Omental fat pad (tissue), 4 donors: ENCODE measurements at places on chromosomes 1 and 21. TPM values are rescaled to one million over a fixed set of nuclear protein-coding genes. Genes with fewer than 3 reads are reported as not detected.

Gene PDZK1
- total RNA-seq = not detected

Gene AGBL4
- 0.65 TPM for total RNA-seq

- no peak for DNase-seq
These were observed 1.7 kb upstream of the CCNL2 start for GRCh38 chr1:1400576-1401456.

DNA sequence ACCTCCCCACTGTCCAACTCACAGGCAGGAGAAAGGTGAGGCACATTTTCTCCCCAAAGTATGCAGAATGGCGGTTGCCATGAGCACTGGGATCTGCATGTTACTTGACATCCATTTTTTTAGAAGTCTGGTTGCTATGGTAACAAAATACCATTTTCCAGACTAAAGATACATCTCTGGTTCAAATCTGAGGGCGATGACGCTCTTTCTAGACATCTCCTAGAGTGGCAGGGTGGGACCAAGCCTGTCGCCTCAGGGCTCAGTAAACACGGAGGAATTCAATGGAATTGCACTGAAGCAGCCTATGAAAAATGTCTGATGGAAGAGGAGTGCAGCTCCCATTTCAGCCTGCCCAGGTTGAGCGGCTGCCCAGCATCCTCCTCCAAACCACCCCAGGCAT, 21.5 kb upstream of the FAM43B start:
- DNase-seq = no peak

- DNase-seq = no peak
These were observed 234.2 kb upstream of the PTBP2 start for GRCh38 chr1:96487394-96487793.
